ENCODE measurements at places on chromosomes 11 and 22. TPM values are rescaled to one million over a fixed set of nuclear protein-coding genes. Genes with fewer than 3 reads are reported as not detected.

The KRTAP5-2 gene
- not detected for total RNA-seq

DNA sequence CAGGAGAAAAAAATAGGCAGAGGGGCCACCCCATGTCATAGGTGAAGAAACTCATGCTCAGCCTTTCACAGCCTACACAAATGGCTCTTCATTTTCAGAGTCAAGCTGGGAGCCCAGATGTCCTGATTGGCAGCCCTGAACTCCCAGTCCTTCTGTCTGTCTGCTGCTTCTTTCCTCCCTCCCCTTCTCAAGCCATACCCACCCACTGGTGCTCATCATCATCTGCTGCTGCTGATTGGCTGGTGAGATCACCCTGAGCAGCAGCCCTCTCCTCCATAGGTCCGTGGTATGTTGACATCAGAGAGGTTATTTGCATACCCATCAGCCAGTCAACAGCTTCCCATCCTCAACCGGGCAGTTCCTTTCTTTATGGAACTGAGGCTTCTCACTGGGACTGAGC lies 46.1 kb upstream of the PRDM11 start:
- no peaks in the 10 kb centered on the region for H3K27me3 ChIP-seq
- no peak for DNase-seq
- H3K36me3 ChIP-seq: no peaks in the 10 kb centered on the region
- no peak overlapping the region for H3K27ac ChIP-seq
- no peaks in the 10 kb centered on the region for H3K4me1 ChIP-seq

GRCh38 chr22:27323661-27324060 lies 477.9 kb downstream of the MN1 start:
- no peaks in the 10 kb centered on the region for H3K36me3 ChIP-seq
- H3K4me3 ChIP-seq: no peak overlapping the region
- H3K27ac ChIP-seq: no peak overlapping the region
- no peaks in the 10 kb centered on the region for H3K27me3 ChIP-seq
- no peaks in the 10 kb centered on the region for H3K4me1 ChIP-seq
- DNase-seq: no peak

- DNase-seq: no peak
- H3K27ac ChIP-seq: no peak overlapping the region
- H3K4me3 ChIP-seq: no peak overlapping the region
- H3K4me1 ChIP-seq: no peaks in the 10 kb centered on the region
These were observed 27.8 kb upstream of the THY1 start for GRCh38 chr11:119450590-119451326.

The APOA4 gene
- 1.8 TPM for total RNA-seq

The HEPN1 gene
- not detected for total RNA-seq

- H3K4me1 ChIP-seq: 0 out of 2 replicates have a peak, but pooled peaks cover 3% of the 10 kb centered on the region
- no peak overlapping the region for H3K4me3 ChIP-seq
- H3K27ac ChIP-seq: peak overlapping the region; percentile 55
- DNase-seq: peak; percentile 44
These were observed 17.1 kb downstream of the CXCR5 start for GRCh38 chr11:118900535-118901384.

The MRGPRE gene
- not detected for total RNA-seq

DNA sequence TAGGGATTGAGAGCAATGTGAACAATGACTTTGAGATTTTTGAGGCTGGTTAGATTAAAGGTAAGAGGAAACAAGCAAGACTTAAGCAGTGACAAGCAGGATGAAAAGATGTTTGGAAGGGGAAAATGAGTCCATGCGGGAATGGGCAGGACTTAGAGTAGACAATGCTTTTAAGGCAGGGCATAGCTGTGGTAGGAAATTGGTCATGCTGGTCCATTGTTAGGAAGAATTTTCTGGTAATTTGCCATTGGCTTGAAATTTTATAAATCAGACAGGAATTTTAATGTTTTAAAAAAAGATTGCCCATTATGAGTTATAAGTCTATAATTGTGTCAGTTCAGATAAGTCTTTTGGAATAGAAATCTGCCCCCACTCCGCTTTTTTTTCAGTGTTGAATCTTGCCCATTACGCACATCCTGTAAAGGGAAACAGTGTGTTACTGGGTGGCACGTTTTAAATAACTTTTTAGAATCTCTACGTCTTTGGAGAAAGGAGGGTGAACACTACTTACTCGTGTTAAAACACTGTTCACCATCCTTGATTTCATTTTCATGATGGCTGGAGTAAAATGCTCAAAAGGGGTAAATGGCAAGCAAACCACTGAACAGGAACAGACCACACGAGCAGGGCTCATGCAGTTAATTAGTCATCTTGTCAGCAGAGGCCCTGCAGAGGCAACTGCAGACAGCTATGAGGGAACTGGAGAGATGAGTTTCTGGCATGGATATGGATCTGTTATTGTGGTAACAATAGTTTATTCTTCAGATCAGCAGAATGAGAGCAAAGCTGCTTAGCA lies 25.0 kb downstream of the SWAP70 start:
- no peaks in the 10 kb centered on the region for H3K27me3 ChIP-seq
- DNase-seq: no peak
- H3K4me1 ChIP-seq: no peaks in the 10 kb centered on the region
- H3K36me3 ChIP-seq: no peaks in the 10 kb centered on the region
- H3K4me3 ChIP-seq: no peak overlapping the region
- H3K27ac ChIP-seq: no peak overlapping the region

GRCh38 chr22:36201630-36202319 lies at the start of gene APOL4:
APOL4 (minus strand) TSS chr22:36201809; CDS start chr22:36201734, 75 bp downstream.
- no peak within 1 kb of the TSS for H3K27ac ChIP-seq
- H3K4me1 ChIP-seq: no peaks in the 10 kb centered on the region
- H3K36me3 ChIP-seq: no peaks in the 10 kb centered on the region
- DNase-seq: no peak

- H3K27me3 ChIP-seq: no peaks in the 10 kb centered on the region
- H3K4me3 ChIP-seq: no peak overlapping the region
- H3K4me1 ChIP-seq: no peaks in the 10 kb centered on the region
These were observed 32.2 kb upstream of the SESN3 start for GRCh38 chr11:95262994-95263765.

The FREY1 gene
- 1.3 TPM for total RNA-seq

GRCh38 chr11:61706452-61707400 lies 26.5 kb downstream of the DAGLA start:
- no peaks in the 10 kb centered on the region for H3K4me1 ChIP-seq
- H3K36me3 ChIP-seq: 0 out of 2 replicates have a peak, but pooled peaks cover 1% of the 10 kb centered on the region
- H3K27me3 ChIP-seq: no peaks in the 10 kb centered on the region
- H3K4me3 ChIP-seq: no peak overlapping the region
- no peak for DNase-seq

The FGF3 gene
- total RNA-seq: not detected

GRCh38 chr11:129785383-129786111 lies 30.1 kb upstream of the TMEM45B start:
- DNase-seq: peak; percentile 66
- H3K4me3 ChIP-seq: no peak overlapping the region
- H3K4me1 ChIP-seq: peaks cover 18% of the 10 kb centered on the region
- H3K27me3 ChIP-seq: no peaks in the 10 kb centered on the region
- peak overlapping the region; percentile 4 for H3K27ac ChIP-seq
- H3K36me3 ChIP-seq: no peaks in the 10 kb centered on the region

DNA sequence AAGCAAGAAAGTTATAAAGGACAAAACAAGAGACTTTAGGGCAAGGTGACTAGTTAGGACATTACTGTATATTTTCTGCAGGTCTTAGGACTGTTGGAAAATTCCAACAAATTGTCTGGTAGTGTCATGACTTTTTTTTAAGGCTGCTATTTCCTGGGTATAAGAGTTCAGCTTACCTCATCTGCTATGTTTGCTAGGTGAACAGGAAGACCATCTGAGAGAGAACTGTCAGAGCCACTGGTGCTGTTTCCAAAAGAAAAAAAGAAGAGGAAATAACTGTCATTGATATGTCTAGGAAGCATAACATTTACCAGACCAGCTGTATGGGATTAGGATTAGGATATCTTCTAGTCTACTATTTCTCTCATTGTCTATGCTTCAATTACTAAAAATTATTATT lies 26.3 kb upstream of the MTCH2 start:
- H3K27ac ChIP-seq: no peak overlapping the region
- no peak overlapping the region for H3K4me3 ChIP-seq
- DNase-seq: no peak
- H3K36me3 ChIP-seq: no peaks in the 10 kb centered on the region
- H3K27me3 ChIP-seq: no peaks in the 10 kb centered on the region

- H3K4me1 ChIP-seq: no peaks in the 10 kb centered on the region
- no peaks in the 10 kb centered on the region for H3K27me3 ChIP-seq
- no peak overlapping the region for H3K27ac ChIP-seq
- no peak for DNase-seq
- no peak overlapping the region for H3K4me3 ChIP-seq
These were observed 8.3 kb upstream of the RCE1 start for GRCh38 chr11:66834943-66835342.

- no peaks in the 10 kb centered on the region for H3K4me1 ChIP-seq
- peaks cover 8% of the 10 kb centered on the region for H3K36me3 ChIP-seq
- H3K27me3 ChIP-seq: no peaks in the 10 kb centered on the region
- no peak overlapping the region for H3K4me3 ChIP-seq
- DNase-seq: no peak
These were observed 98.6 kb downstream of the YAP1 start for GRCh38 chr11:102208835-102209234.

DNA sequence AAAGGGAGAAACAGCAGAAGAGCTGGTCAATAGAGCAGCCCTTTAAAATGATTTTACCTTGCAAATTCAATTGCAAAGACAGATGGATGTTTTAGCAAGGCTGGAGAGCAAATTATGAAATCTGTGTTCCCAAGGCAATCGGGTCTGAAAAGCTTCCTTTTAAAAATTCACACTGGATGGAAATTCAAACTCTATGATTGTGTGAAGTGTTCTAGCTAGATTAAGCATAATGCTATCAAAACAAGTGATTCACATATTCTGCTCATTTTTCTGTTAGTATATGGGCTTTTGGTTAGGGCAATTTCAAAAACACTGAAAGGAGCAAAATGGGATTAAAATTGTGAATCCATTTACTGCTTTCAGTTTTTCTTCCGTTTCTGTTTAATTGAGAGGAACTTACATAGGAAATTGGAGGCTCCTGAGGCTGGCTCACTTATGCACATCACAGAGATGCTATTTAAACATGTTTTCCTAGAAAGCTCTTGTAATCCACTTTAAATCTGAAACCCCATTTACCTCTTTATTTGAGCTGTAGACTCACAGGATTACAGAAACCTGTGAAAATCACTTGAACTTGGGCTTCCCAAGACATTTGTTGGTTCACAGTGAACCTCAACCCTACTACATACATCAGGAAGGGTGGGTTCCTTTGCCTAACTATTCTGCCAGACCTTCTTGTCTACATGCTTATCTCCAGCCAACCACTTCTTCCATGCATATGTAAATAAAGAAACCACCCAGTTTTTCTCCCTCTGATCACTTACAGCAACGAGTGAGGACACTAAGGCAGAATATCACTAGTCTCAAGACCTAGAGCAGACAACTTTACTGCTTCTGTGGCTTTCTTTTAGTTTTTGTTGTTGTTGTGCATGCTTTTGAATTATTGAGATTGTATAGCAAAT lies 201.9 kb upstream of the PITPNB start:
- H3K27ac ChIP-seq: no peak overlapping the region
- H3K36me3 ChIP-seq: no peaks in the 10 kb centered on the region
- no peaks in the 10 kb centered on the region for H3K27me3 ChIP-seq
- H3K4me1 ChIP-seq: no peaks in the 10 kb centered on the region

The ACR gene
- total RNA-seq: not detected

The PCNX3 gene
- total RNA-seq: 52.7 TPM

DNA sequence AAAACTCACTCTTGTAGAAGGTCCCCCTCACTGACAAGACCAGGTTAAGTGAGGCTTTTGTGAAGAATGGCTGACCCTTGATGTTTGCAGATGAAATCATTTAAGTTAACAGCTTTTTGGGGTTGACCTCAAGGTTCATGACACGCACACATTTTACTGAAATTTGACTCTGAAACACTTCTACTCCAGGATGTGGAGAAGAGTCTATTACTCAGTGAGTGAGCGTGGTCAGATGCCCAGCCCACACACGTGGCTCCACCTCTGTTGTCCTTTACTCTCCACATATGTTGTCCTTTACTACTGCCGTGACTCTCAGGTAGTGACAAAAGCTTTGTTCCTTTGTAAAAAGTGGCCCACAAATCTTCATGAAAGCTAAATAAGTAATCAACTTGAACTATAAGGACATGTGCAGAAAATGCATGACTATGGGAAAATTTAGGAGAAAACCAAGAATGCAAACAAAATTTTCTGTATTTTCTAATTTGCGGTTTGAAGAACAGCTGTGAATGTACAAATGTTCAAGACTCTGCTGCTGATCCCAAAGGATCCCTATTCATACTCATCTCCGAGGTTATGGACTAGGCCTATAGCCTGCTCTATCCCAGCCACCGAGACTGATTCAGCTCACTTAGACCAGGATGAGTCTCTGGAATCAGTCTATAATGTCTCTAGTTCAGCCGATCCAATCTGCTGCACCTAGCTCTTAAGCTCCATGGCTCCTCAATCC lies 22.4 kb downstream of the XRRA1 start:
- H3K4me1 ChIP-seq: 0 out of 2 replicates have a peak, but pooled peaks cover 6% of the 10 kb centered on the region
- DNase-seq: no peak
- H3K4me3 ChIP-seq: no peak overlapping the region

The SHISAL1 gene
- not detected for total RNA-seq
